NCI-H748 treated with DMSO at 0.1 percent for 48 hours (cell line): ENCODE measurements at places on chromosomes 7 and 10.

DNA sequence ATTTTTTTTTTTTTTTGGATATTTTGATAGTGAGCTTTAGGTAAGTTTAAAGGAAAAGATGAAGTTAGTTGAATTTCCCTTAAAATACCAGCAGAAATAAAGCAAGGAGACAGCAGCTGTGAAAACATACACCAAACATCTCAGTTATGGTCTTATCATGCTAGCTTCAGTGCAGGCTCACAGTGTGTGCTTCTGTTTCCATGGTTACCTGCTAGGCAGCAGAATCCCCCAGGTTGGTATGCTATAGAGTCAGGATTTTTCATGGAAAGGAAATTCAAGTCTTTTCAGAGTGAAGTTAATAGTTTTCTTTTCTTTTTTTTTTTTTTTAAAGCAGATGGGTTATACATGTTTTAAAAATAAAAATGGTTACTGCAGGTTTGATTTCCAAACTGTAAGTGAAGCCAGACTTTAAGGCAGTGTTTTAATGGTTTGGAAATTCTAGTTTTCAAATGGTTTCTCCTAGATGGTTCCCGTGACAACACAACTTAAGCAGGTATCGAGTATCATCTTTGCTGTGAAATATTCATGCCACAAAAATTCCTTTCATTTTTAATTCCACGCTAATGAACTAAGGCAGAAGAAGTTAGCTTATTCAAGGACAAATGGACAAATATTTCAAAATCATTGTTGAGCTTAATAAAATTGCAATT lies 230.9 kb downstream of the BICC1 start:
- DNase-seq: peak; percentile 15

DNA sequence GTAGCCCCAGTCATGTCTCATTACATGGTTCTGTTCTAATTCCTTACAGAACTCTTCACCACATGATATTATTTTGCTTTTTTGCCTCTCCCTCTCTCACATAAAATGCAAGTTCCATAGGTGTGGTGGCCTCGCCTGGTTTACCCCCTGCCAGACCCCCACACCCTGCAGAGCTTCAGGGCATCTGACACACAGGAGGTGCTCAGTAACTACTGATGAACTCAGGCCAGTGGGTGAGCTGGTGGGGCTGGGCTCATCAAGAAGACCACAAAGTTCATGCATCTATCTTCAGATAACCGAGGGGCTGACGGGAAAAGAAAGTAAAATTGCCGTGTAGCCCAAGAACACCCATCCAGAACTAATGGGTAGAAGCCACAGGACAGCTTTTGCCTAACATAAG lies 253.1 kb downstream of the GRID1 start:
- DNase-seq: no peak

- DNase-seq: no peak
Measured at GRCh38 chr10:49505589-49505988, 33.3 kb downstream of the ERCC6 start.

DNA sequence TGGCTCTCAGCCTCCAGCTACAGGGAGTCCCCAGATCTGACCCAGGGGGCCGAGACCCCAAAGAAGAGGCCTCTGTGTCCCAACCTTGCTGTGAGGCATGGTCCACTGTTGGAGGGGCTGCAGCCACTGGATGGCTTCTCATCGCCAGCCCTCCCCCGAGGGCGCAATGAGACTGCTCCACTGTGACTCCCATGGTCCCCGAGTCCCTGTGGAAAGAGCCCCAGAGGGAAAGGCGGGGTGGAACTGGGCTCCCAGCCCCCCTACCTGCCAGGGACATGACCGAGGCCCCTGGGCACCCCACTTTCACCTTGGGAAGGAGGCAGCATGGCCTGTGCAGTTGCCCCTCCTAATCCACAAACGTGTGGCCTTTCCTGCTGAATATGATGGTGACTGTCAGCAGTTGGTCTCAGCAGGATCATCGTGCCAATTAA lies 33.5 kb upstream of the RET start:
- no peak for DNase-seq

DNA sequence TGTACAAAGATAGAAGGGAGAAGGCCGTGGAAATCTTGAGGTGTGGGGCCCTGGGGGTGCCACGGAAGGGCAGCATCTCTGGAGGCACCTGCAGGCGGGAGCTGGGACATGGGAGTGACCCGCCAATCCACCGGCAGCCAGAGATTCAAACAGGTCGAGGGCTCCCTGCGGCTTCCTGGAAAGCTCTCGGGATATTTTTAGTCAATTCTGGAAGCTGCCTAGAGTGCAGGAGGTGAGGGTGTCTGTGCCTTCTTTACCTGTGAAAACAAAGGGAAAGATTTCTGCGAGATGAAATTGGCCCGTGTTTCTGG lies 16.6 kb downstream of the MNX1 start:
- DNase-seq: no peak

DNA sequence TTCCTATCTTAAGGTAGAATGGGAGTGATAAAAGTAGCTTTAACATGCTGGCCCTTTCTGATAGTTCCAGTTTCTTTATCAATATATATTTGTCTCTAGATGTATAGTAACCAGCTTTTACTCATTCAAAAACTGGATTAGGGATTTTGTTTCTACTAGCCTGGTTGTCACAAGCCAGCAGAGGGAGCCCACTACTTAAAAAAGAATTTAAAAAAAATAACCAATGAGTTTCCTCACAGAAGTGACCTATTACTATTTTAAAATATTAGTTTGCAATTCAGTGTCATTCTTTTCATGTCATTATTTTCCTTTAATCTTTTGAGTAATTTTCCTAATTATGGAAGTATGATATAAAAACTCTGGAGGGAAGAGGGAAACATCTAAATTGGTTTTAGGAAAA lies 142.1 kb downstream of the PHTF2 start:
- peak; percentile 16 for DNase-seq

- no peak for DNase-seq
Measured at GRCh38 chr10:16521311-16522016, at the start of gene C1QL3. TSS of gene C1QL3 (minus strand) at chr10:16521879. CDS start at chr10:16521065, 814 bp downstream.

DNA sequence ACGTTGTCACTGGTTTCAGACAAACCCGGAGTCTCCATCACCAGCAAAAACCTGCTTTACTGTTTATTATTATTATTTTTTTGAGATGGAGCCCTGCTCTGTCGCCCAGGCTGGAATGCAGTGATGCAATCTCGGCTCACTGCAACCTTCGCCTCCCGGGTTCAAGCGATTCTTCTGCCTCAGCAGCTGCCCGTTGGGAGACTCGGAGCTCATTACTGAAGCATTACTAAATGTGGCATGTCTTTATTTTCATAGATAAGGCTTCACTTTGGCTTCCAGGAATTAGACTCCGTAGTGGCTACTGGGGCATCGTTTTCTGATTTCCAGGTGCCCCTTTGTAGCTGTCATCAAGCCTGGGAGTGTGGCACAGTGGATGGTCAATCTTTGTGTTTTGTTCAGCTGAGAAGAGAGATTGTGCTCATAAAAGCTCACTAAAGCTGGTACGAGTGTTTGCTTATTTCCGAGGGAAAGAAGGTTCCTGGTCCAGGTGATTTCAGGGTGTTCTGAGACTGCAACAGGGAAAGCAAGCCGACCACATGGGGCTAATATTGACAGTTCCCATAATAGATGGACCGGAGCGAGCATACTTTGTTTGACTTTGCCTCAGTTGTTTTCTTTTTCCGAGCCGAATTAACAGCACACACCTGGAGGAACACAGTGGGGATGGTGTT lies 163.1 kb downstream of the CAMK1D start:
- peak; percentile 95 for DNase-seq

- DNase-seq: no peak
Measured at GRCh38 chr10:46995234-46995633, 84.0 kb downstream of the PTPN20 start.

GRCh38 chr10:17088118-17088806 lies 41.3 kb downstream of the CUBN start:
- DNase-seq: no peak

- DNase-seq: no peak
Measured at GRCh38 chr10:72173619-72174296, 42.1 kb upstream of the ANAPC16 start.

DNA sequence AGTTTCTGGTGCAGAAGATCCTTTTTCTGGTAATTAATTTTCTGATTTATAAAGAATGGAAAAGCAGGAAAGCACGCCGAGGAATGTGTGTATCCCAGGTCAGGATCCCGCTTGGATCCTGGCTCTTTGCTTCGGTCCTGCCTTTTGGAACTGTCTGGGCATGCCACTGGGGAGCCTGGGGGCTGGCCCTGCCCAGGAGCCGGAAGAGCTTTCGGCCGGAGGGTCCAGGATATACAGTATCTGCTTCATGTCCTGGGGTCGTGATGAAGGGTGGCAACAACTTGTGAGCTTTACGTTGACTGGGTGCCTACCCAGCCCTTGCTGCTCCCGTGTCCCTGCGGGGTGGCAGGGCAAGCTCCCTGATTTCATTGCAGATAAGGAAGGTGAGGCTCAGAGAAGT lies 2.4 kb downstream of the SH2D4B start:
- DNase-seq: no peak

- DNase-seq: no peak
Measured at GRCh38 chr10:33196710-33197491, 137.6 kb downstream of the NRP1 start.

GRCh38 chr7:44136731-44137130 lies 4.4 kb downstream of the MYL7 start:
- DNase-seq: no peak

GRCh38 chr10:8445353-8445752 lies 390.9 kb downstream of the GATA3 start:
- DNase-seq: no peak

GRCh38 chr7:68162712-68163111 lies 1166.1 kb downstream of the TYW1 start:
- no peak for DNase-seq

GRCh38 chr10:132076578-132077081 lies 10.9 kb downstream of the JAKMIP3 start:
- no peak for DNase-seq

- peak; percentile 18 for DNase-seq
Measured at GRCh38 chr10:32377458-32378259, 30.7 kb upstream of the EPC1 start.

DNA sequence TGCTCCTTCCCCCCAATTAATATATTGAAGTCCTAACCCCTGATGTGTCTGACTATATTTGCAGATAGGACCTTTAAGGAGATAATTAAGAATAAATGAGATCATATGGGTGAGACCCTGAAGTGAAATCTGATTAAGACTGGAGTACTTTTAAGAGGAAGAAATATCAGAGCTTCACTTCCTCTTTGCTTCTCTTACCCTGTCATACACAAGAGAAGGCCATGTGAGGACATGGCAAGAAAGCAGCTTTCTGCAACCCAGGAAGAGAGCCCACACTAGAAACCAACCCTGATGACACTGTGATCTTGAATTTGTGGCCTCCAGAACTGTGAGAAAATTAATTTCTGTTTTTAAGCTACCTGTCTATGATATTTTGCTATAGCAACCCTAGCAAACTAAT lies 44.2 kb downstream of the JMJD1C start:
- DNase-seq: no peak

DNA sequence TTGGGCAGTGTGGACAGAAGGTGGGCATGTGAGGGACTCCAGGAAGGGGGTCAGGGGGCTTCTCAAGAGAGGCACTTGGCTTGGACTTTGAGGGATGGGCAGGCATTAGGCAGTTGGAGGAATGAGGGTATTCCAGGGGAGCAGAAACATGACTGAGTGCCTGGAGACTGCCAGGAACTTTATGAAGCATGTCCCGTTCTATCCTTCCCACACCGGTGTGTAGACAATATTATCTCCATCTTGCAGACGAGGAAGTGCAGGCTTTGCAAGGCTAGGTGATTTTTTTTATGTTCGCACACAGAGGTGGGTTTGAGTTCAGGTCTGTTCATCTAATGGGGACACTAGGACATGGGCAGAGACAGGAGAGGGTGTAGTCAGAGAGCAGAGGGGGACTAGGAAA lies 162.7 kb downstream of the RPS24 start:
- no peak for DNase-seq

DNA sequence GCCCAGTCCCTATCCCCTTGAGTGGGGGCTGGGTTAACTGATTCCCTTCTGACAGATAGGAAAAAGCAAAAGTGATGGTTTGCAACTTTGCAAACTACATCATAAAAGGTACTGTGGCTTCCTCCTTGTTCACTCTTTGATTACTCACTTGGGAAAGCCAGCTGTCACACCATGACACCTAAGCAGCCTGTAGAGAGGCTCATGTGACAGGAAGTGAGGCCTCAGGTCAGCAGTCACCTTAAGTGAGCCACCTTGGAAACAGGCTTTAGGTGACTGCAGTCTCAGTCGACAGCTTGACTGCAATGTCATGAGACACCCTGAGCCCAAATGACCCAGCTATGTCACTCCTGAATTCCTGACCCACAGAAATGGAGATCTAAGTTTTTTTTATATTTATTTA lies 4.3 kb upstream of the CHCHD2 start:
- DNase-seq: no peak

DNA sequence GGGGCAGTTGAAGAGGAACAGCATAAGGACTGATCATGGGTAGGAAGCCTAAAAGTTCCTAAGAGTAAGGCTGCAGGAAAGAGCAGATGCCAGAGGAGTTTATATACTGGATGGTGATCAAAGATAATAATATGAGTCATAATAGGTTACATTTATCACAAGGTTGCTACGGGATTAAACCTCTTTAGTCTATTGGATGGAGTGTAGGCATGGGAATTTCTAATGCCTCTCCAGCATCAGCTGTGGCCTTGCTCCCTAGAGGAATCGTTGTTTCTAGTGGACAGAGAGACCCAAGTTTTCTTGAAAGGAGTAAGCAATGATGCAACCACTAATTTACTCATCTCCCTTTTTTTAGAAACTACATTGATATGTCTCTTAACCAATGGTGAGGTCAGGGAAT lies 213.4 kb downstream of the GPR37 start:
- DNase-seq: no peak

- no peak for DNase-seq
Measured at GRCh38 chr7:40348126-40348728, 213.4 kb downstream of the SUGCT start.

DNA sequence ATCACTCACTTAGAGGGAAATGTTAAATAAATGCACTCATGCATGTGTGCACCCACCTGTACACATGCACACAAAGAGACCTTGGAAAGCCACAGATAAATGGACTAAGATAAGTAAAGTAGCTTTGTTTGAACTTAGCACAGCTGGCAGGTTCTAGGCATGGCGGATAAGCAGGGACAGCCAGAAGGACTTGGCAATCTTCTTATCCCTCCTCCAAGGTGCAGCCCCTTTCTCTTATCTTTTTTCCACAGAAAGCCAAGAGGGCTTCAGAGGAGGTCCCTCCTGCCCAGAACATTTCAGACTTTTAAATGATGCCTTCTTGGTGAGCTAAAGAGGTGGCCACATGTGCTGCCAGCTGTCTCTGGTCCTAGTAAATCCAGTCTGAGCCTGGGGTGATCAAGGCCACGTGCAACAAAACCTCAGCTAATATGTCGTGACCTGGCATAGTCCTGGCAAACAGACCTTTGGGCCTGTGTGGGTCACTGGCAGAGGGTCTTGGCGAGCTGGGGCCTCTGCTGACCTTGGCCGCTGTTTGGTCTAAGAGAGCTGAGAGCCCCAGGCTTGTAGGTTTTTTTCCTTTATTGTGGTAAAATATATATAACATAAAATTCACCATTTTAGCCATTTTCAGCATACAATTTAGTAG lies 43.2 kb upstream of the SLC35B4 start:
- DNase-seq: no peak

DNA sequence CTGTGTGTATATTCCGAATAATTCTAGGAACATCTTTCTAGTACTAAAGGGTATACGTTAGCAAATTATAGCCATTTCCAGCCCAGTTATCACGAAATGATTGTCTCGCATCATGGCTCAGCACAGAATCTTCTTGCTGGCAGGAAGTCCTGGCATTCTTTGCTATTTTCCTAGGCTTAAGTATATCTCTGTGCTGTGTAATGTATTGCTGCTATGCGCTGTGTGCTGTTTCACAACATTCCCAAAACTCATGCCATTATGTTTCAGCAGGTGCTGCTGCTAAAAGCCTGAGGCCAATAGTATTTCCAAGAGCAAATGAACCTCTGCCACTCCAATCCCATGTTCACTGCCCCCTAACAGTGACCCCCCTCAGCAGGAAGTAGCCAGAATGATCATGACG lies 62.9 kb upstream of the ZNF92 start:
- no peak for DNase-seq
